ENCODE measurements at places on chromosomes 4 and X. TPM values are rescaled to one million over a fixed set of nuclear protein-coding genes. Genes with fewer than 3 reads are reported as not detected.

GRCh38 chr4:1012034-1012739 is 761 bp downstream of the FGFRL1 start:
- H3K4me3 ChIP-seq: peak overlapping the region; percentile 58
- peaks cover 8% of the 10 kb centered on the region for H3K4me1 ChIP-seq
- peaks cover 26% of the 10 kb centered on the region for H3K27me3 ChIP-seq
- H3K36me3 ChIP-seq: no peaks in the 10 kb centered on the region

GRCh38 chr4:22897520-22898108 is 204.9 kb downstream of the GBA3 start:
- peaks cover 19% of the 10 kb centered on the region for H3K27me3 ChIP-seq
- H3K4me1 ChIP-seq: no peaks in the 10 kb centered on the region
- H3K36me3 ChIP-seq: no peaks in the 10 kb centered on the region
- H3K27ac ChIP-seq: no peak overlapping the region
- H3K4me3 ChIP-seq: no peak overlapping the region
- peak; percentile 49 for DNase-seq

- no peak overlapping the region for H3K27ac ChIP-seq
- no peak for DNase-seq
- H3K36me3 ChIP-seq: no peaks in the 10 kb centered on the region
- no peaks in the 10 kb centered on the region for H3K27me3 ChIP-seq
These were observed 159.3 kb upstream of the ETNPPL start for GRCh38 chr4:108922191-108922590.

- no peak overlapping the region for H3K4me3 ChIP-seq
- no peaks in the 10 kb centered on the region for H3K36me3 ChIP-seq
- peaks cover 18% of the 10 kb centered on the region for H3K4me1 ChIP-seq
- H3K27ac ChIP-seq: no peak overlapping the region
These were observed 171.1 kb upstream of the ANKRD50 start for GRCh38 chr4:124883632-124884031.

- no peaks in the 10 kb centered on the region for H3K4me1 ChIP-seq
- H3K27ac ChIP-seq: no peak overlapping the region
- H3K4me3 ChIP-seq: no peak overlapping the region
These were observed 239.0 kb upstream of the HTR2C start for GRCh38 chrX:114344756-114345349.

DNA sequence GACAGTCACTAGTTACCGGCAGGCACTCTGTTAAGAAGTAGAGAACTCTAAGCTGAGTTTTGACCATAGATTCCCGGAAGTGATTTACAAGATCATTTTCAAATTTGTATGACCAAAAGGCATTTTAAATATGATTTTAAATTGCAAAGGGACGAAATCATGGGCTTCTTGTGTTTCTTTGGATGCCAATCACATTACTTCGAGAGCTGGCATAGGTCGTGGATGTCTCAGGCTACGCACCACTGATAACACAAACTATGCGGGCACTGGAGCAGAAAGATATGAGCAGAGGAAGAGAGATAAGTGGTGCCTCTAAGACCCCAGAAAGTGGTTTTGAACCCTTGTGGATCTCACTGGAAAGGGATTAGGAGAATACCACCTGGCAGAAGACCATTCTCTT is 294.2 kb upstream of the FTHL17 start:
- DNase-seq: no peak
- no peak overlapping the region for H3K4me3 ChIP-seq
- H3K27me3 ChIP-seq: no peaks in the 10 kb centered on the region
- H3K4me1 ChIP-seq: no peaks in the 10 kb centered on the region
- peaks cover 3% of the 10 kb centered on the region for H3K36me3 ChIP-seq

DNA sequence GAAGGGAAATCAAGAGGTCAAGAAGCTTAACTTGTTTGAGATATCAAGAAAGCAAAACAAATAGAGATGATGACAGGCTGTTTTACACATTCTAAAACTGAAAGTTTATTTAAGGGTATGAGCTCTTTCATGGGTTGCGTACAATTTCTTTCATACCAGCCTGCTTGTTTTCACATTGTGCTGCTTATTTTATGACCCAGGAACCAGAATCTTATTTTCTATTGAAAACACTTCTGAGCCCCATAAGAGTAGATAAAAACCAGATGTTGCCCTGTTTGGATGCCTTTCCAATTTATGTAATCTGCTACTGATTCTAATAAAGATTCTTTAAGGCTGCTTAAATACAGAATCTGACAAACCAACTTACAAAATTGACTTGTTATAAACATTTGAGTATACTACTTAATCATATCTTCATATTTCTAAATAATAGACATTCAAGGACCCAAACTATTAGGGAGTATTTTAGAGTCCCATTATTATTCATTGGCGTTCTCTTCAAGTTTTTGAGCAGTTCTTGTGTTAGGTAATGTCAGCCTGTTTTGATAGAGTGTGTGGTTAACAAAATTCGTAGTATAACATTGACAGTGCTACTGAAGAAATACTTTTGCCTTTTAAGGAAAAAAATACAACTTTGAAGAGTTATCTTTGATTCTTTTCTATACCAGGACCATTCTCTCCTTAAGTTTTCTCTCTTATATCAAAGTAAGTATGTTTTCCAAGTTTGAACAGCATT is 74.4 kb downstream of the PDLIM5 start:
- H3K4me1 ChIP-seq: peaks cover 25% of the 10 kb centered on the region
- no peak for DNase-seq
- no peaks in the 10 kb centered on the region for H3K27me3 ChIP-seq
- H3K27ac ChIP-seq: peak overlapping the region; percentile 36
- H3K4me3 ChIP-seq: no peak overlapping the region
- H3K36me3 ChIP-seq: no peaks in the 10 kb centered on the region

DNA sequence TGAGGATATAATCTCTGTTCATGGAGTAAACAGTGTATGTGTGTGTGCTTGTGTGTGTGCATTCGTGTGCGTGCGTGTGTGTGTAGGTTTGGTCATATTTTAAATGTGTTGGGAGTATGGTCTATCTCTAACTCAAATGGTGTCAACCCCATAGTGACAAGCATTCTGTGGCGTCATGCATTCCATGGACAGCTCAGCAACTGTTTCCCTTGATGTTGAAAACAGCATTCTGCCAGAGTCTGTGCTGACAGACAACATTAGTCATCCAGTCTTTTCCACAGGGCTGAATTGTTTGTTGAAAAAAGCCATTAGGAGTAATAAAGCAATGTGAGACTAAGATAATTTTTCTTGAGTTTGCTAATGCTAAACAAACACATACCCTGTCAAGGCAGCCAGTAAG is 706.6 kb downstream of the PCDH19 start:
- no peak for DNase-seq
- H3K27me3 ChIP-seq: peaks cover 3% of the 10 kb centered on the region
- no peak overlapping the region for H3K4me3 ChIP-seq
- H3K36me3 ChIP-seq: no peaks in the 10 kb centered on the region
- H3K27ac ChIP-seq: no peak overlapping the region

Gene LRP2BP
- total RNA-seq: 1.6 TPM

Gene EXOC1L
- total RNA-seq: not detected

Gene CPLX1
- total RNA-seq: 4.6 TPM

Measured in mesothelial cell of epicardium (in vitro differentiated cells).